ENCODE measurements at places on chromosomes 7 and 10.

DNA sequence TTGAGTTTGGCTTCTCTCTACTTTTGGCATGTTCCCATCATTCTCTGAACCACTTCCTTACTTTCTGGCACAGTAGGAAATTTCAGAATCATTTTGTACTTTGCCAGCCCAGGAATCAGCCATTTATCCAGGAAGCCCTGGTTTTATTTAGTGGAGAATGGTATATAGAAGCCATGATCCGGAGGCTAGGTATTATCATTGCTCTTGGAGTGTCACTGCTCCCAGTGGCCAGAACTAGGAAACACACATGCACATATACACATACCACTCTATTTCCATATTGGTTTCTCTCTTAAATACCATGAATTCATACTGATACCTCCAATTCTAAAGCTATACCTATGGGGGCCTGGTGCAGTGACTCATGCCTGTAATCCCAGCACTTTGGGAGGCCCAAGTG, 36.3 kb downstream of the SUFU start:
- DNase-seq: no peak

DNA sequence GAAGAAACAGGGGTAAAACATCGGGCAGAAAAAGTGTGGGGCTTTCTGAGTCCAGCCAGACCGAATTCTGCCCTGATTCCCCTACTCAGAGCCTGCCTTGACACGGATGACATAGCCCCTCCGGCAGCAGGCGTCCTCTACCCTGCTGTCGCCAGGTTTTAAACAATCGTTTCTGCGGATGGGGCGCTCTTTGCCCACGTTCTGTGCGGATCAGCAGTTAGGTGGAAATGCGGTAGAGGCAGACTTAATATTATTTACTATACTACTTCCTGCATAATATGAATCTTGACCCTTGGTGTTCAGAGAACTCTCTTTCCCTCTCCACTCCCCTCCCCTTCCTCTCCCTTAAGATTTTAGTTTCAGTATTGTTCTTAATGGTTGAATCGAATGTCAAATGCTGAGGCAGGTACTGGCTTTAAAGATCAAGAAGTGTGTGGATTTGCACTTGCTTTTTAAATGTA, 2.4 kb downstream of the GATA3 start:
- peak; percentile 69 for DNase-seq

DNA sequence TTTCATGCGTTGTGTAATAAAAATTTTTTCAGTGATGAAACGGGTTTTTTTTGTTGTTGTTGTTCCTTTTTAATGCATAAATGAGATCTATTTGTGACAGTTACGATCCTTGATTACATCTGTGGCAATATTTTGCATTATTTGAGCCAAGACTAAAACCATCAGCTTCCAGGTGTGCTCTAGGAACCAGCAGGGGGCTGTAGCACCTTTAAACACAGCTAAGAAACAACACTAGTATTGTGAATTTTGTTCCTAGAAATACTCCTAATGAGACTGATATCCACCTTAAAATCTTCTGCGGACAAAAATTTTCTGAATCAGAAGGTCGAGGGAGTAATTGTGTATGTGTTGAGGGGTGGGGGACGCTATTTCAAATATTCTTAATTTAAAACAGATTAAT, 52.6 kb downstream of the FGFBP3 start:
- no peak for DNase-seq

- peak; percentile 21 for DNase-seq
Observed at GRCh38 chr10:101602761-101603398, 14.8 kb downstream of the DPCD start.

GRCh38 chr10:16155834-16156233, 281.0 kb upstream of the PTER start:
- no peak for DNase-seq

DNA sequence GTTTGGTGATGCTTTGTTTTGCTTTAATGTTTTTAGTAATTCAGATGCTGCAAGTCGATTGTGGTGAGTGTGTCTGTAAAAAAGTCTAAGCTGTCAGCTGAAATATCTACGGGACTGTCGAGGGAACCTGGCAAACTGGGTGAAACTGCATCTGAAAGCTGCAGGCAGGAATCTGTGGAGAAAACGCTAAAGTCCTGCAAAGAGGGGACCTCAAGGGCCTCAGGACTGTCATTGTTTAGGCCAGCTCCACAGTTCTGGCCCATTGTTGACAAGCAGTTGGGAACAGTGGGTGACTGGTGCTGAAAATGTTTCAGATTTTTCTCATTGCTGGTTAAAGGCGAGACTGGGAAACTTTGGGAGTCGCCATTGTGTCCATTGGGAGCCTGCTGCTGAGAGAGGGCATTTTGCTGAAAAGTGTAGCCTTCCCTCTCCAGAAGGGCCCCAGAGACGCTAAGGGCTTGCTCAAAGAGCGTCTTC, 1.8 kb downstream of the HOXA2 start:
- DNase-seq: no peak

GRCh38 chr10:75512203-75512933, 80.9 kb downstream of the LRMDA start:
- DNase-seq: no peak

DNA sequence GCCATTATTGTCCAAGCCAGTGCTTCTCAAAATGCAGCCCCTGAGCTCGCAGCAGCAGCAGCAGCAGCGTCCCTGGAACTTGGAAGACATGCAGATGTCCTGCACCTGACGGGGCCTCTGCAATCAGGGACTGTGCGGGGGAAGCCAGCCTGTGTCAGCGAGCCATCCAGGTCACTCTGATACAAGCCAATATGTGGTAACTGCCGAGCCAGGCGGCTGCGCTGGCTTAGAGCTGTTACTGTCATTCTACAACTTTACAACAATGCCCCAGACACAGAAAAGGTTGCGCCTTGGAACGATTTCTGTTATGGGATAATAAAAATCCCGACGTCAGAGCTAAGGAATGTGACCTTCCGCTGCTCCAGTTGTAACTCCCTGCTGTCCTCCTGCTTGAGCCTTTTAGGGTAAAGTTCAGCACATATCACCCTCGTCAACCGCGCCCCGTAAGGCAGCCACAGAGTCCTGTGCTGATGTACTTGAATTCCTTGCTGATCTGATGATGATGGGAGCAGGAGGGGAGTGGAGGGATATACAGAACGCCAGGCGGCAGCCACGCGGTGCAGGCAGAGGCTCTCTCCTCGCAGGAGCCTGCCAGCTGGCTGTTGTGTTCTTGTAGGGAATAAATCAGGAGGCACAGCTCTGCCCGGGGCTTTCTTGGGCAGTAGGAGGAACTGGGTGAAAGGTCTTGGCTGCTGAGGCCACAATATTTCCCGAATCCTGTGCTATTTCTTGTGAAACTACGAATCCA, 20.0 kb upstream of the CRYGN start:
- DNase-seq: no peak

DNA sequence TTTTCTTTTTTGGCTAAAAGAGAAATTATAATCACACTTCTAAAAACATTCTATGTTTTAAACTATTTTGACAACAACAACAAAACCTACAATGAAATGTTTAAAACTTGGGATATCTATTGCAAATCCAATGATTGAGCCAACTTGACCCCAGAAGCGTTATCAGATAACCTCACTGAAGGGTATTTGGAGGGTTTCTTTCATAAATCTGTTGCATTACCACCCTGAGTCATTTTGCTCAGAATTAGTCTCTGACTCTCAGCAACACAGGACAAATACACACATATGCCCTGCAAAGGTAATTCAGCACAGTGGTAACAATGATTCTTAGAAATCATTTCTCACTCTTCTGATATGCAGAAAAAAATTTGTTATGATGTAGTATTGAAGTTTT, 2.3 kb upstream of the COL1A2 start:
- DNase-seq: no peak

DNA sequence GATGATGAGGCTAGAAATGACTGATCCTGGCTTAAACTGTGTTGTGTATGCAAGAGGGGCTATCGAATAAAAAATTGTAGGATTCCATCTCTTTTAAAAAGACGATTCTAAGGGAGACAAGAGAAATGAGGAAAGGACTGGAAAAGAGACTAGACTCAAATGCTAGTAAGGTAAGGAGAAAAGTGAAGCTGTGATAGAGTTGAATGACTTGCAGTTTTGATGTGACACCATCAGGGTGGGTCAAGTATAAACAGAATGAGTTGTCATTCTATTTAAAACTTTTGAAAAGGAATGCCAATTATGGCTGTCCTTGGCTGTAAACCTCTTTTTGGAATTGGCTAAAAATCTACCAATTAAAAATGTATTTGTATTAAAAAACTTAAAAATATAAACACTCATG, 184.5 kb upstream of the PHF14 start:
- no peak for DNase-seq

DNA sequence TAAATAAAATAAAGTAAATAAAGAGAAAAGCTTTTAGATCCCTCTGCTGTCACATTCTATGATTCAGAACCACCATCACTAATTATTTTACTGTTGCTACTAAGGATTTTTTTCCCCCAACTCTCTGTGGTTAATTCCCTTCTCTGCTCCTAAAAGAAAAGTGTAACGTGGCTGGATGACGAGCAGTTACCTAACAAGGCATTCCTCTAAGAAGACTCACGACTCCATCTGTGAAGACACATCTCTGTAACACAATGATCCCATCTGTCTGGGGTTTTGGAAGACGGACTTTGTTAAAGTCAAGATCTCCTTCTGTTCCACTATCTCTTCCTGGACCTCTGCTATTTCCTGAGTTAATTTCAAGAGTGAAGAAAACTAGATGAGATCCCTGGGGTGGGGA, 179.9 kb downstream of the SFMBT2 start:
- no peak for DNase-seq

- DNase-seq: no peak
Observed at GRCh38 chr7:34343667-34344066, 314.4 kb upstream of the NPSR1 start.

DNA sequence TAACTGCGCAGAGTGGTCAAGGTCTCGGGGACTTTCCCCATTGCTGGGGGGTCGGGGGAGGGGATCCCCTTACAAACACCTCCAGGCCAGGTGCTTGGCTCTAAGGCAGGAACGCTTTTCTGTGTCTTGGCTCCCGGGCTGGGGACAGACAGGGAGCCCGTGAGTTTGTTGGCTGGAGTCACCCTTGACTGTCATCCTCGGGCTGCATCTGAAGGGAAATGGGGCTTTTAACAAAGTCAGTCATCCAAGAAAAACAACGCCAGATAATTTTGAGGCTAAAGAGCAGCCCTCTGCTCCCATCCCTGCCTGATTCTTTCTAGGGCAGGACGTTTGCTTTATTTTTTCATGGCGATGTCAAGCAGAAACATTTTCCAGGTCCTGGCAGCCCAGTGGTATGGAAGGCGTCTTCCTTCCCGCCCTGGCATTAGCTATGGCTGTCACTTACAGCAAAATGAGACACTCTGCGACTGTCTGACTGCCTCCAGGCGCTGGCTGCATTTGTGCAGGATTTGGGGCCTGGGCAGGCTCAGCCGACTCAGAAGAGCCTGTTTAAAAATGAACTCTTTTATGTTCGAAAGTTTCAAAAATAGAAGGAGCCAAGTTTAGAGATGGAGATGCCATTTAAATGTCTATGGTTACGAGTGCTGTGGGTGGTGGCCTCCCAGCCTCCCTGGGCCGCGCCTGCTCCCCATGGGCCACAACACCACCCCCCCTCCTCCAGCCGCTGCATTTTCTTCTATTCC, 54.7 kb upstream of the TNS3 start:
- no peak for DNase-seq

GRCh38 chr10:90199513-90199912, 498.1 kb downstream of the KIF20B start:
- no peak for DNase-seq

All from CD4-positive, alpha-beta T cell treated with Interleukin-4 for 4 hours (primary cell).